HTR-8/SVneo (cell line): ENCODE measurements at places on chromosomes 1 and 21.

GRCh38 chr1:111253876-111254275, 26.4 kb downstream of the CHI3L2 start:
- no peak for DNase-seq

DNA sequence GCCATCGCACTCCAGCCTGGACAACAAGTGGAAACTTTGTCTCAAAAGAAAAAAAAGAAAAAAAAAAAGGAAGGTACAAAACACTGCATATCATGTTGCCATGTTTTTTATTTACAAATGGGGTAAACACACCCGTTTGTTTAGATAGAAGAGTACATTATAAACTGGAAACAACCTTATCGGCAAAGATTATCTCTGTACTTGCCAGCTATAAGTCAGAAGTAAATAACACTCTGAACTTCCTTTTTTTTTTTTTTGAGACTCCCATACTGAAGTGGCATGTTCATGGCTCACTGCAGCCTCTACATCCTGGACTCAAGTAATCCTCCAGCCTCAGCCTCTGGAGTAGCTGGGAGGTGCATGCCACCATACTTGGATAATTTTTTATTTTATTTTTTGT, 21.9 kb downstream of the USP48 start:
- no peak for DNase-seq

DNA sequence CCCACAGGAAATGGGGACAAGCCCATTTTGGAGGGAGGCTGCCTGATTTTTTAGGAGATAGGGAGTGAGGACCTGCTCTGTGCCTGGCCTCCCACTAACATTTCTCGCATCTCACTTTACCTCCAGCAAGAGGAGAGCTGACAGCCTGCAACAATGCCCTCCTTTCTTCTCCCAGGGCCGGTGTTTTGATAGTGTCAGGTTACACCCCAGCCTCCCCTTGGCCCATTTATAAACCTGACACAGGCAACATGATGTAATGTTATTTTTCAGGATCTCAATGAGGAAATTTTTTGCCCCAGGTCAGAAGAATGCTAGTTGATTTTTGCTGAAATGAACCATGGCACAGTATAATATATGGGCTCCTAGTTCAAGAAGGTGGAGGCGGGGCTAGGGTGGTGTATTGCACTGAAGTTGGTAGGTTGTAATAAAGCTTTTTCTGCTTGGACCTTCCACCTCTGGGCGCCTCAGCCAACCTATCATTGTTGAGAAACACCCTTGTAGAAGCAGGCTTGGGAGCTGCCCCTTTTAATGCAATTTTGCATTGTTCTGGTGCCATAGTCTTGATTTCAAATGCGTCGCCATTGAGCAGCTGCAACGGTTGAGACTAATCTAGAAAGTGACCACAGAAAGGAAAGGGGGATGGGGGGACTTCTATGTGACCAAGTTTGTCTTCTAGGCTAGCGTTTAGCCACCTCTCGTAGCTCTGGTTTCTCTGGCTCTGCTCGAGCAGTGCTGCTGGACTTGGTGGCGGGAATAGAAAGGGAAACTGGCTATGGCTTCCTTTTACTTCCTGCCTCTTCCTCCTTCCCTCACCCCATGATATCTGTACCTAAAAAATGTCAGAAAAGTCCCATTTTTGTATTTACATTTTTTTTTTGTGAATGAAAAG, 53.0 kb downstream of the PBX1 start:
- DNase-seq: peak; percentile 70

- no peak for DNase-seq
Observed at GRCh38 chr21:32096411-32096810, 182.4 kb downstream of the MIS18A start.

DNA sequence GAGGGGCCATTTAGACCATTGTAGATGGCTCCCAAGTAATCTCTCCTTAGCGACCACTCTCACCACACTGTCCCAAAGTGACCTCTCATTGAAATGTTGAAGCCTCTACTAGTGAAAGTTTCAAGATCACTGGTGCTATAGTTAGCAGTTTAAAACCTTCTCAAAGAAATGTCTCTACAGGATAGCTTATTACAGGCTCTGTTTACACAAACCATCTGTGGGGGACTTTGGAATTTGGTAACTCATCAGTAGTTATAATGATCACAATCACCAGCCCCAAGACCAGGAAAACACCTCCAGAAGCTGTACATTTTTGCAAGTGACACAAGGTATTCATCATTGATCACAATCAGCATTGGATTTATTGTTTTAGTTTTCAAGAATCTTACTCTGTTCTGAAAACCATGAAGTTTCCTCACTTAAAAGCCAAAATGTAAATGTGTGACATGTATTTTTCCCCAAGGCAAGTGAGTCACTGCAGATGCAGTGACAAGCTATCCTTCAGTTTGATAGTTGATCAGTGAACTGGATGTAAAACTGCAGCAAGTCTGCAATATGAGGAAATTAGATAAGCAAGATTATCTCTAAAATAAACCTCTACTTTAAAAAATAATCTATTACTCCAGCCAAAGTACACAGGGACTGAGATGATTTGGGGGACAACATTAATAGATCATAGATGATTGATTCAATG, 41.9 kb downstream of the C21orf91 start:
- peak; percentile 10 for DNase-seq

DNA sequence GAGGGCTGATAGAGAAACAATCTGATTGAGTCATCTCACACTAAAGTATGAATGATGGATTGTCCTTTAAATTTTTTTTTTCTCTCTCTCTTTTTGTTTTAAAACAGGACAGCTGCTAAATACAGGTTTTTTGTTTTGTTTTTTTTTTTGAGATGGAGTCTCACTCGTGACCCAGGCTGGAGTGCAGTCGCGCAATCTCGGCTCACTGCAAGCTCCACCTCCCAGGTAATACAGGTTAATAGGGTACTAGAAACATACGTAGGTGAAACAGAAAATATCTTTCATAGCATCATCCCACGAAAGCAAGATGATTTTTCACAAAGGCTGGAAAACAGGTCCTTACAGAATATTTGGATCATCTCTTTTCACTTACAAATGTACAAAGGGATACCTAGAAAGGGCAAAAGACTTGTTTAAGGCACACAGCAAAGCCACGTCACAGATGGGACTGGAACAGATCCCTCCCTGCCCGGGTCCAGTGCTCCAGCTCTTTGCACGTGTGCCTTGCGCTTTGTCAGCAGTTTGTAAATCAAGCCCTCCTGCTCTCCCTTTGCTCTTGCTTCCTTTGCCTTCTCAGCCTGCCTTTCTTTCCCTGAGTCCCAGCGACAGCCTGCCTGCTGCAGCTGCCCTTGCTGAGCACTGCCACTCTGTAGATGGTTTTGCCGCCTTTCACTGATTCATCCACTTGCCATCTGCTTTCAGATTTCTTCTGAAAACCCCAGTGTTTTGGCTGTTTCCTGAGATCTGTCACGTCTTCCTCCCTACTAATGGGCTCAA, 171.3 kb upstream of the BEND5 start:
- no peak for DNase-seq

- DNase-seq: no peak
Observed at GRCh38 chr21:38937844-38938243, 132.1 kb downstream of the ETS2 start.

- no peak for DNase-seq
Observed at GRCh38 chr21:30206551-30207251, 9.2 kb downstream of the CLDN8 start.

GRCh38 chr1:110339407-110340206, 430 bp downstream of the RBM15 start:
- peak; percentile 6 for DNase-seq
